Right ventricle myocardium superior (tissue), 1 donor: ENCODE measurements at places on chromosomes 4 and X. TPM values are rescaled to one million over a fixed set of nuclear protein-coding genes. Genes with fewer than 3 reads are reported as not detected.

- DNase-seq: no peak
Measured at GRCh38 chr4:2353222-2354107, 65.0 kb downstream of the ZFYVE28 start.

DNA sequence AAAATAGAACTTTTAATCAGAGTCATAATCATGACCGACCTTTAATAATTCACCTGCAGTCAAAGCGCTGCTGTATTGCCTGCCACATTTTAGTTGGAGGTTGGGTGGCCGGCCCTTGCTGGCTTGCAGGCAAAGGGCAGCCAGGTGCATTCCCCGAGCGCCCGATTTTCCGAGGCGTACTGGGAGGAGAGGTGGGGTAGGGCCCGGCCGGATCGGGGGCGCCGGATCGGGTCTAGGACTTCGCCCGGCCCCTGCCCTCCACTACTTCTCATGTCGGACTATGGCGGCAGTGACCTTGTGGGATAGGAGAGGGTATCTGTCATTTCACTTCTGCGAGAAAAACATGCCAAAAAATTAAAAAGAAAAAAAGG, 2.5 kb upstream of the RS1 start:
- peak; percentile 45 for DNase-seq

GRCh38 chr4:71062436-71062835, 69.0 kb downstream of the DCK start:
- no peak for DNase-seq

- DNase-seq: no peak
Measured at GRCh38 chr4:95510145-95510544, 38.6 kb downstream of the UNC5C start.

Gene SLC10A4
- not detected for total RNA-seq

GRCh38 chrX:79412972-79413371, 45.8 kb upstream of the ITM2A start:
- no peak for DNase-seq

DNA sequence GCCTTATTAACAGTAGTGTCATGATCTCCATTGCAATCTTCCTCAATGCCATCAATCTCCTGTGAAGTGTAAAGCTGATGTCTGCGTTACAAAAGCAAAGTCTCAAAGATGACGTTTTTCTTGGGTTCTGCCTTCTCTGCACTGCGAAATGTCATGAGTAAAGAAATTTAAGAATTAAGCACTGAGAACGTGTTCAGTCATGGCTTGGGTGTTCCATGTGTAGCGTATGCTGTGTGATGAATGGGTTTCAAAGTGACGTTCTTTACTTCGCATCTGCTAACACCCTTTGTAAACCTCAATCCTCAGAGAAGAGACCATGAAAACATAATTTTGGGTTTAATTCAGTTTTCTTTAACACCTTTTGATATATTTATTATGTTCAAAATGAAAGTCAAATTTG, 999 bp downstream of the NAP1L5 start:
- no peak for DNase-seq

GRCh38 chr4:74374561-74375327, 9.8 kb downstream of the EREG start:
- DNase-seq: no peak

- DNase-seq: no peak
Measured at GRCh38 chr4:159735281-159736207, 632.7 kb downstream of the RAPGEF2 start.

DNA sequence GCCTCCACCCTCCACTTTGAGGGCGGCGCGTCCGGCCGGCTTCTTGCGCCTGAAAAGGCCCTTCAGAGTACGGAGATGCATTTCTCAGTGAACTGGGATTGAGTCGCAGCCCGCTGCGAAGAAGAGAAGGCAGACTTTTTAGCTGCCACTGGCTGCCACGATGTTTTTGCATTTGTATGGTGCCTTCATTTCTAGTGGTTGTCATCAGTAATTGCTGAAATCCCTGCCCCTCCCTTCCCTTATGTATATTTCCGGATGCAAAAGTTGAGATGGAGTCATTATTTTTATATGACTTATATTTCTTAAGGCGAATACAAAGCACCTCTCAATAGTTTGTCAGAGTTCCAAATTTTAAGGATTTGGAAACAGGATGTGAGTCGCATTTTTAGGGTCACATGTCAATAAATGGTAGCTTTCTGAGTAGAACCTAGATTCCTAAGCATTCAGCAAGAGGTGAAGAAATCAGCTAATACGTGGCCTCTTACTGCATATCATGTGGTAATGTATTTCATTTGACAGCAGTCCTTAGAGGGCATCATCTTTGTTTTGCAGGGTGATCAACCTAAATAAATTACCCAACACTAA, 658 bp downstream of the ATP6AP2 start:
- no peak for DNase-seq

DNA sequence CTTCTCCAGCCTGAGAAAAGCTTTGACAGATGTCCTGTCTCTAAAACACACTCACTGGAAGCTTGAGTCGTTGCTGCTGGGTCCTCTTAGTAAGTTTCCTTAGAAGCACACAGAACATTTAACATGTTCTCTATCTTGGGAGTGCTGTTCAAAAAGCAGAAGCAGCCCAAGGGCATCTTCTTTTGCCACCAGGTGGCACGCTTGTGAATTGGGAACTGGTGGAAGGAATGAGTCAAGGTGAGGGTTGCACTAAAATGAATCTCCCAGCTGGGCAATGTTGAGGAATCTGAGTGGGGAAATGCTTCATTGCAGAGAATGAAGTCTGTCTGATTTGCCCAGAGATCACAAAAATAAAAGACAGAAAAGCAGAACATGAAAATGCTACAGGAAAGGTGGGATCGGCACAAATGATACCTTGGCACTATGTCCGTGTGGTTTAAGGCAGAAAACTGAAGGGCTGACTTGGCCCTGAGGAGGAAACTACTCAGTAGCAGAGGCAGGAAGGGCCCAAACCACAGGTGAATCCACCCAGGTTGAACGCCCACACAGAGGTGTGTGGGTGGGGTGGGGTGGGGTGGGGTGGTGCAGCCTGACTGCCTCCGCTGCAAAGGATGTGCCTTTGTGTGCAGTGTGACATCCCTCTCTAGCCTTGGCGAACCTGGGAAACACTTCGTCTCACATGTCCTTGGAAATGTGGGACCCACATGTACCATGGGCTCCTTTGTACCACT, 26.0 kb downstream of the KIT start:
- DNase-seq: no peak

Gene SLC10A3
- 11.1 TPM for total RNA-seq

Gene DAPP1
- total RNA-seq: 0.51 TPM

- DNase-seq: no peak
Measured at GRCh38 chrX:39227371-39227770, 426.1 kb downstream of the MID1IP1 start.

- DNase-seq: no peak
Measured at GRCh38 chr4:17667253-17667652, 52.8 kb downstream of the MED28 start.

DNA sequence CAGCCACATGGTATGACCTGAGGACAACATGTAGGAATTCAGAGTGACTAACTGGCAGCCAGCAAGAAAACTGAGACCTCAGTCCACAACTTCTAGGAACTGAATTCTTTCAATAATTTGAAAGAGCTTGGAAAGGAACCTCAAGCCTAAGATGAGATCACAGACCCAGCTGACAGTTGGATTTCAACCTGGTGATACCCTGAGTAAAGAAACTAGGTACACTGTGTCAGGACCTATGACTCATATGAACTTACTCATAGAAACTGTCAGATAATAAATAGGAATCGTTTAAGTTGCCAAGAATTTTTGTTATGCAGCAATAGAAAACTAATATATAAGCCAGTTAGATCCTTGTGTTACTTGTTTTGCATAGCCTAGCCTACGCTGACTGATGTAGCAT, 102.4 kb upstream of the DCAF12L1 start:
- DNase-seq: no peak

DNA sequence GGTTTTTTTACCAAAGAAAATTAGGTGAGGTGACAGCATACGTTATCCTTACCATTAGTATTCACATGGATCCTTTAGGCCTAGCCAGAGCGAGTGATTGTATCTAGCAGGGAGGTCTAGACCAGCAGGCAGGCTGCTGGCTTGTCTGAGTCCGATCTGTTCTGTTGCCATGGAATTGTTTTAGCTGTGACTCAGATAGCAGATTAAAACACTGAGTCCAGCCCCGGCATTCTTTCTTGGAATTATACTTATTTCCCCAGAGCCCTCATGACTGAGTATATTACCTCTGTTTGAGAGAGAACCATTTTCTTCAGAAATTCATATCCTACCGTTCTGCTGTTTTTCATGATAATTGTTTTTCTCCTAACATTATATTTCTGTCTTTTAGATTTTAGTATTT, 37.4 kb downstream of the OCRL start:
- no peak for DNase-seq

GRCh38 chr4:31328932-31329331, 608.8 kb downstream of the PCDH7 start:
- DNase-seq: no peak

Gene NAP1L2
- total RNA-seq: 5.4 TPM

DNA sequence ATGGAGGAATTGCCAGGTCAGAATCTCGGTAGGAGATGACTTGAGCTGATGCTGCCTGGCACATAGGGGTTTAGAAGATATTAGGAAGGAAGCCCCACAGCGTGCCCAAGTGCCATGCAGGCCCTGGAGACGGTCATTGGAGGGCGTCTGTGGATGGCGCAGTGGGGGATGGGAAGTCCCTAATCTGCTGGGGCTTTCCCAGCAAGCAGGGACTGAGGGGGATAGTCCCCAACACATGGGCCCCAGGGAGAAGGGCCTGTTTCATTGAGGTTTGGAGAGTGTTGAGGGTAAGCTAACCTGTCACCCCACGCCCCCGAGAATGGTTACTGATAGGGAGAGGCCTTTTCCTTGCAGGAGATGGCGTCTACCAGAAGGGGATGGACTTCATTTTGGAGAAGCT, 7.8 kb downstream of the TAFAZZIN start:
- DNase-seq: no peak

- DNase-seq: no peak
Measured at GRCh38 chr4:155407480-155407879, 30.7 kb upstream of the MAP9 start.

DNA sequence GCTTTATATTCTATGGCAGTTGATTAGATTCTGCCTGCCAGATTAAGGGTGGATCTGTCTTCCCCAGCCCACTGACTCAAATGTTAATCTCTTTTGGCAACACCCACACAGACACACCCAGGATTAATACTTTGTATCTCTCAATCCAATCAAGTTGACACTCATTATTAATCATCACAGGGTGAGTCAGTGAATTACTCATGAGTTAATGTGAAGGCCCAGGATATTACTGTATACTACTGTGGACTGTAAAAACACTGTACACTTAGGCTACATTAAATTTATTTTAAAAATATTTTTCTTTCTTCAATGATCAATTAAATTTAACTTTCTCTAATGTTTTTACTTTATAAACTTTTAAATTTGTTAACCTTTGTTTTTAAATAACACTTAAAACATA, 87.7 kb downstream of the NAP1L3 start:
- DNase-seq: no peak

Gene F11
- total RNA-seq: 0.40 TPM

DNA sequence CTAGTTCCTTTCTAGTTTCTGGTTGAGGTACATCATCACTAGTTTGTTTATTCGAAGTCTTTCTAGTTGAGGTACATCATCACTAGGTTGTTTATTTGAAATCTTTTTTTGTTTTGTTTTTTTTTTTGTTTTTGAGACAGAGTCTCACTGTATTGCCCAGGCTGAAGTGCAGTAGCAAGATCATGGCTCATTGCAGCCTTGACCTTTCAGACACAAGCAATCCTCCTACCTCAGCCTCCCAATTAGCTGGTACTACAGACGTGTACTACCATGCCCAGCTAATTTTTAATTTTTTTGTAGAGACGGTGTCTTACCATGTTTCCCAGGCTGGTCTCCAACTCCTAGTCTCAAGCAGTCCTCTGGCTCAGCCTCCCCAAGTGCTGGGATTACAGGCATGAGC, 54.9 kb downstream of the CEP135 start:
- no peak for DNase-seq

- no peak for DNase-seq
Measured at GRCh38 chr4:98249831-98250230, 11.4 kb upstream of the RAP1GDS1 start.

Gene ARHGEF38
- total RNA-seq: not detected

GRCh38 chrX:1391707-1392375, at the start of gene SLC25A6:
TSS of gene SLC25A6 (minus strand) at chrX:1392113. CDS start at chrX:1392009, 104 bp downstream.
- peak; percentile 99 for DNase-seq

Gene VEGFC
- total RNA-seq: 5.4 TPM

GRCh38 chr4:10041036-10041435, 19.7 kb upstream of the SLC2A9 start:
- DNase-seq: no peak

Gene QRFPR
- 0.78 TPM for total RNA-seq

Gene ADH7
- not detected for total RNA-seq

Gene KCNIP4
- not detected for total RNA-seq

Gene EFNB1
- total RNA-seq: 15.1 TPM
